ENCODE measurements at places on chromosomes 12 and 14.
A peak's percentile ranks its signal among the peaks of the same experiment; 100 is the strongest.

DNA sequence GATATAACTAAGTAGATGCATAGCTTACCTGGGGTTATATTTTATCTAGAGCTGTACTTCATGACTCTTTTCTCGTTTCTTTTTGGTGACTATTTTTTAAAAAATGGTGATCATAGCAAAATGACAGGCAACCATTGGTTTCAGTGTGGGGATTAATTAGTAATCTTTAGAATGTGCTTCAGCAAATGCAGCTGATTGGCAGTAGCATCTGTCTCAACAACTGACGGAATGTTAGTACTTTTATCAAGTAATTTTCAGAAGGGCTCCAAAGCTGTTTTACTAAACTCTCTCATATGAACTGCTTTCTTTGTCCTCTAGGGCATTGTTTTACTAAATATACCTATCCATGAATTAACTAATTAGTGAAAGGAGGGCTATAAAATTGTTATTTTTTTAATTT, 117.6 kb downstream of the TRMT5 start:
- no peak for DNase-seq

DNA sequence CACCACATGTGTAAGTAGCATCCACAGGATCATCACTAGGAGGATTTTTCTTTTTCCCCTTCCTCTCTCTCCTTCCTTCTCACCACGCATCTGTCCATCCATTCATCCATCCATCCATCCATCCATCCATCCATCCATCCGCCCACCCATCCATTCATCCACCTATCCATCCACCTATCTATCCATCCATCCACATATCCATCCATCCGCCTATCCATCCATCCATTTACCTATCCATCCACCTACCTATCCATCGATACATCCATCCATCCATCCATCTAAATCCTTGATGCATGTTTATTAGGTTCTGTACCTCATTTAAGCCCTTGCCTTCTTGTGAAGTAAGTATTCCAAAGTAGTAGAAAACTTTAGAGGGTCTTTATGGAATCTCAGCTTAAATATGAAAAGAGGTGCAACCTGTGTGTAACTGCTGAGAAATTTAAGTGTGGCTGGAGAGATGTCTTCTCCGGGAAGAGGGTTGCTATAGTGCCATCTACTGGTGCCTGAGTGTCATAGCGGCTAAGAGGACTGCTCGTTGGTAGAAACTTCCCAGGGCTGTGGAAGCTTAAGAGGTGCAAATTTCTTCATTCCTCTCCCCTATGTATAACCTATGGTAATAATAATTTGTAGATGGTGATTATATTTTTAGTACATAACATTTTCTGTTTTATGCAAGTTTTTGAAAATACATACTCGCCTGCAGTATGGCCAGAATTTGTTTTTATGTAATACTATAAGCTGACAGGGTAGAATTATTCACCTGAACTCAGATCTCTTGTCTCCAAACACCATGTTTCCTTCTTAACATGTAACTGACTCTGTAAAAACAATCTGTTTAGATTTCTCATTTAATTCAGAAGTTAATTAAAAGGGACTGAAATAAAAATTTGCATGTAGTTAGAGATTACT, 46.0 kb downstream of the MYO1H start:
- peak; percentile 66 for DNase-seq

GRCh38 chr12:128734371-128734770, 89.4 kb downstream of the SLC15A4 start:
- no peak for DNase-seq

DNA sequence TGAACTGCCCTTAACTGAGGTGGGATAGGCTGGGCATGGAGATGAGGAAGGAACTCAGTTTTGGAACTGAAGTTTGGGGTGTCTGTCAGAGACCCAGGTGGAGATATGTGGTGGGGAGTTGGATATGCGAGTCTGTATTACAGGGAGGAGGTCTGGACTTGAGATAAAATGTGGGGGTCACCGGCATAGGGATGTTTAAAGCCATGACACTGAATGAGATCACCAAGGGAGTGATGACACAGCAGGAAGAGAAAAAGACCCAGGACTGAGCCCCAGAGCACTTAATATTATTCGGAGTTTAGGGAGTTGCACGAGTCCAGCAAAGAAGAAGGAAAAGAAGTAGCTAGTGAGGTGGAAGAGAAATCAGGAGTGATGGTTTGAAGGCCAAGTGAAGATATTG, 4.0 kb upstream of the OASL start:
- no peak for DNase-seq

- DNase-seq = no peak
These were observed 15.6 kb upstream of the CALM1 start for GRCh38 chr14:90381011-90381786.

DNA sequence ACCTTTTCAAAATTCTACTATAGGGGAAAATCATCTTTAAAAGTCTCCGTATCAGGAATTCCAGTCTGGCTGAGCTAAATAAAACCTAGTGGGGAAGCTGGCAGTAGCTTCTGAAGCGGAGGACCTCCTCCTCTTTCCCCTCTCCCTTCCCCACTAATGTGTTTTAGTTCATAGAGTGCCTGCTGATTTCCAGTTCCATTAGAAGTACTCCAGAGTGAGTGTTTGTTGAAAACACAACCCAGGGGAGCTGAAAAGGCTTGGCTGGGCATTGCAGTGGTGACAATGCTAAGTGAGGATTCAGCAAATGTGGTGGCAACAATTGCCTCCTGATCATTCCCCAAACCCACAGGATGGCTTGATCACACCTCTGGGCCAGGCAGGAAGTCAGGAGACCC, 144.2 kb upstream of the FRMD6 start:
- DNase-seq = no peak

DNA sequence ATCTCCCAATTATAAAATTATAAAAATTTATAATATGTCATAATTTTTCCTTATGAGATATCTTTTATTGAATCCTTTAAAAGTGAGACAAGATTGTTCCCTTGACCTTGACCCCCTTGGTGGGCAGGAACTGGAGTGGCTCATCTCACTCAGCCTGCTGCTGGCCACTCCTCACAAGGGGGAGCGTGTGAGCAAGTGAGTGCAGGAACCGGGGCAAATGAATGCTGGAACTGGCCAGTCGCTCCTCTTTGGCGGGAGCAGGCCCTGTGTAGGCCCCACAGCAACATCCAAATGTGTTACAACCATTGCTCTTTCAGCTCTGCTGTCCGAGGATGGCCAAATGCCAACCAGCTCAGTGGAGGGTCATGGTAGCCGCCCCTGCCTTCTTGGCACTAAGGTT, 178.8 kb downstream of the ETNK1 start:
- no peak for DNase-seq

GRCh38 chr12:122104844-122105243, 26.3 kb downstream of the MLXIP start:
- no peak for DNase-seq

DNA sequence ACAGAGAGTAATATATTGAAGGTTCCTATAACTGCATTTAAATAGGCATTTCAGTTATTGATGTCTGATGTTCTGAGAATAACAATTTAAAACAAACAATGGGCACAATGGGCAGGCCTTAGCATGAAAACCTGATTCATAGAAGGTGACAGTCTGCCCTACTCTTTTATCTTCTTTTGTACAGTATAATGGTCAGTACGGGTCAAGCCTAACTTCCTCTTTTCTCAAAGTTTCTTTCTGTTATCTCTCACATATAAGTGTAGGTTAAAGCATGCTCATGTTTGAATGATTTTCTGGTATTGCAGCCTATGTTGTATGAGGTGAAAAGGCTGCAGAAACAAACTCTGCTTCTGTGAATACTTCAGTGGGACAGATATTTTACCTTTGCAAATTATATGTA, 14.2 kb downstream of the FKBP3 start:
- no peak for DNase-seq

GRCh38 chr12:31017535-31017934, 56.1 kb upstream of the DDX11 start:
- DNase-seq = no peak

DNA sequence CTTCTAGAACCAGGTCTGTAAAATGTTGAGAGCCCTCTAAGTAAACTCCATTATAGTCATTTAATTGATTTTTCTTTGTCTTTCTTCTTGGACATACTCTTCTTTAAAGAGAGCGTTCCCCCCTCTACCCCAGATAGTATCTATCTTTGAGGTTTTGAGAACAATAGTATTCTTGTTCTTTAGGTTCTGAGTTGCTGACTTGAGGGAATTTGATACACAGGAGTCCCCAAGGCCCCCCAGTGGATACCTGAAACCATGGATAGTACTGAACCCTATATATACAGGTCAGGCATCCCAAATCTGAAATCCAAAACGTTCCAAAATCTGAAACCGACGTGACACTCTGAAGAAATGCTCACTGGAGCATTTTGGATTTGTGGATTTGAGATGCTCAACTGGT, 65.5 kb downstream of the FUT8 start:
- no peak for DNase-seq

DNA sequence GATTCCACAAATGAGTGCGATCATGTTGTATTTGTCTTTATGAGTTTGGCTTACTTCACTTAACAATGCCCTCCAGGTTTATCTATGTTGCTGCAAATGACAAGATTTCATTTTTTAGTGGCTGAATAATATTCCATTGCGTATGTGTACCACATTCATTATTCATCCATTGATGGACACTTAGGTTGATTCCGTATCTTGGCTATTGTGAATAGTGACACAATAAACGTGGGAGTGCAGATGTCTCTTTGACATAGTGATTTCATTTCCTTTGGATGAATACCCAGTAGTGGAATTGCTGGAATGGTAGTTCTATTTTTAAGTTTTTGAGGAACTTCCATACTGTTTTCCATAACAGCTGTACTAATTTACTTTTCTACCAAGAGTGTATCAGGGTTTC, 23.5 kb downstream of the AKAP6 start:
- no peak for DNase-seq

DNA sequence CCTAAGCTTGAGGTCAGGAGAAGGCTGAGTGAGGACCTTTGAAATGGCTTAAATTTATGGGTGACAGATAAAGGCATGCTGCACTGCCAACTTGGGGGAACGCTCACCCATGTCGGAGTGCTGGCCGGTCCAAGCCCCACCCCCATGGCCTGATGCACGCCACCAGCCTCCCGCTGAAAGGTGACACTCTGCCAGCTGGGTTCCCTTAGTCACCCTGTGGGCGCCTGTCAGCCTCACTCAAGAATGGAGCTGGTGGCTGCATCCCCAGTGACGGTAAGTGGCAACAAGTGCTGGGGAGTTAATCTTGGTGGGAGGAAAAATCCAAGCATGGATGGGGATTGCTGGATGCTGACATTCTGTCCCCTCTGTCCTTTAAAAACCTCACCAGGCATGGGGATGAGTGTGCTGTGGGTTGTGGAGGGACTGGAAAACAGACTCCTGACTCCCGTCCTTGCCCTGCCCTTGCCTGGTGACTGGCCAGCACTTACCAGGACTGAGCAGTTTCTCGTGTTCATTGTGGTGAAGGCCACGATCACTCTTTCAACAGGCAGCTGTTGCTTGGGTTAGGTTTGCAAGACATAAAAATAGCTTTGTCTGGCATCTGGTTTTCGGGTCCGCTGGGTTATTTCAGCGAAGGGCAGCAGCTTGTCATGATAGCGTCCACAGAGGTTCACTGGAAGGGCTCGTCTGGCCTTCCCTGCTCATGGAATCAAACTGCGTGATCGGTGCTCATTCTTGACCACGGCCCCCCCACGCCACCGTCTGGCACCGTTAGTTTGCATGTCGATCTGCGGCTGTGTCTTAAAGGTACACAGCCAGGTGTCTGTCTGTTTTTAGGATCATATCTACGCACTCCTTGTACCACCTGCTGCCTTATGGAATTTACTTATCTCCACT, 15.0 kb downstream of the ACACB start:
- DNase-seq = no peak

DNA sequence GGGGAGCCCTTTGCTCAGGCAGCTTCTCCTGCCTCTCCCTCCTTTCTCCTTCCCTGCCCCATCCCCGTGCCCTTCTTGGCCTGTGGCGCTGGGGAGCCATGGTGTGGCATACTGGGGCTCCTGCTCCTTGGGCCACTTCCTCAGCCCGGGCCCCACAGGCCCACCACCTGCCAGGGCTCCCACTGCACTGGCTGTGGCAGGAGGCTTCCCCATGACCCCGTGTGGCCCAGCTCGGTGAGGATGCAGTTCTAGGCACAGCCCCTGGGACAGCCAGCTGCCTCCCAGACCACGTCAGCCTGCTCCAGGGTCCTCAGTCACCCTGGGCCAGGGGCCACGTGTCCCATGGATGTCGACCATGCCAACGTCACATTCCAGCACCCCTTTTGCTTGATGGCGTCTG, 13.0 kb upstream of the AMN start:
- DNase-seq = no peak

DNA sequence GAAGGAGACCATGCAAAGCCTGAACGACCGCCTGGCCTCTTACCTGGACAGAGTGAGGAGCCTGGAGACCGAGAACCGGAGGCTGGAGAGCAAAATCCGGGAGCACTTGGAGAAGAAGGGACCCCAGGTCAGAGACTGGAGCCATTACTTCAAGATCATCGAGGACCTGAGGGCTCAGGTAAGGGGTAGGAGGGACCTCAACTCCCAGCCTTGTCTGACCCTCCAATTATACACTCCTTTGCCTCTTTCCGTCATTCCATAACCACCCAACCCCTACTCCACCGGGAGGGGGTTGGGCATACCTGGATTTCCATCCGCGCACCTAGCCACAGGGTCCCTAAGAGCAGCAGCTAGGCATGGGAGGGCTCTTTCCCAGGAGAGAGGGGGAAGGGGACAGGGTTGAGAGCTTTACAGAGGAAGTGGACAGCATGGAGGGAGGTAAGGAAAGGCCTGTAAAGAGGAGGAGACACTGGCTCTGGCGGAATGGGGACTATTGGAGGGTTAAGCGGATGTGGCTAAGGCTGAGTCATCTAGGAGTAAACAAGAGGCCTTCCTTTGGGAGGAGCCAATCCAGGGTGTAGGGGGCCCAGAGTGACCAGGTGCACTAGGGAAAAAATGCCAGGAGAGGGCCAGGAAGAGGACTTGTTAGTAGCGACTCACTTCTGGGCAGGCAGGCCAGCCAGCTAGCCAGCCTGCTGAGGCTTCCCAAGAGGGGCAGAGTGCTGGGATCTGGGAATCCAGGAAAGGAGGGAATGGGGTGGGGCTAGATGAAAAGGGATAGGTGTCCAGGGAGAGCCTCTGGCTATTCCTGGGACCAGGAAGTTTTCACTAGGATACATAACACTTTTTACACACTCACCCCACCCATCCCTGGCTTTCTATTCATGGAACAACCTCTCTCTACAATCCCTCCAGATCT, 754 bp downstream of the KRT18 start:
- no peak for DNase-seq

DNA sequence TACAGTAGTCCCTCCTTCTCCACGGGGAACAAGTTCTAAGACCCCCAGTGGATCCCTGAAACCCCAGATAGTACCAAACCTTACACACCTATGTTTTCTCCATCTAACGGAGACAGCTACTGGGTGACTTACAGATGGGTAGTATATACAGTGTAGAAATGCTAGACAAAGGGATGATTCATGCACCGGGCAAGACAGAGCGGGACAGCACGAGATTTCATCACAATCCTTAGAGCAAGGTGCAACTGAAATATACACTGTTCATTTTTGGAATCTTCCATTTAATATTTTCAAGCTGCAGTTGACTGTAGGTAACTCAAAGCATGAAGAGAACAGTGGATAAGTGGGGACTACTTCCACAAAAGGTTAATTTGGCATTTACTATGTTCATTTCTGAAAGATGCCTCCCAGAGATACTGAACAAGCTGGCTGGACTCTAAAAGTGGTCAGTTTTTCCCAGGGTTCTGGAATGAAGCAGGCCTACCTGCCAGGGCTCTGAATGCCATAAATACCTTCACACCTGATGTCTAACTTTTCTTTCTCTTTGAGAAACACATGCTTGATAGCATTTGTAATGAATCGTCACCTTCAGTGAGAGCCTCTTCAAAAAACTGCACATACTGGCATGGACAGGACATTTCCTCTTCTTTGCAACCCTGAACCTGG, 127.7 kb upstream of the FOXN3 start:
- no peak for DNase-seq
